ENCODE measurements at places on chromosomes 12 and 14.

DNA sequence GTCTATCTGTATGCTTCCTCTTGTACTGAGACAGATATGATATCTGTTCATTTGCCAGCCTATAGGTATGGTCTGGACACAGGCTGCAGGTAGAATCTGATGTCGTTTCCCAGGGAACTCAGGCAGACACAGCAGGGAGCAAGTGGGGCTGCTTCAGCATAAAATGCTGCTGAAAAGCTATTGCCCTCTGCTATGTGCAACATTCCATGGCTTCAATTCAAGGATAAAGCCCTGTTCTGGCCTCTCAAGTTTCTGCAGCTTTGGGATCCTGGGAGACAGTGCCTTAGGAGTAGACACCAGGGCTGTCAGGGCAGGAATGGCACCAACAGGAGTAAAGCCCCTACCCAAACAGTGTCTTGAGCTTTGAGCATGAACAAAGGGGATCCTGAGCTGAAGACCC lies 173.5 kb downstream of the SLC41A2 start:
- no peak for DNase-seq

DNA sequence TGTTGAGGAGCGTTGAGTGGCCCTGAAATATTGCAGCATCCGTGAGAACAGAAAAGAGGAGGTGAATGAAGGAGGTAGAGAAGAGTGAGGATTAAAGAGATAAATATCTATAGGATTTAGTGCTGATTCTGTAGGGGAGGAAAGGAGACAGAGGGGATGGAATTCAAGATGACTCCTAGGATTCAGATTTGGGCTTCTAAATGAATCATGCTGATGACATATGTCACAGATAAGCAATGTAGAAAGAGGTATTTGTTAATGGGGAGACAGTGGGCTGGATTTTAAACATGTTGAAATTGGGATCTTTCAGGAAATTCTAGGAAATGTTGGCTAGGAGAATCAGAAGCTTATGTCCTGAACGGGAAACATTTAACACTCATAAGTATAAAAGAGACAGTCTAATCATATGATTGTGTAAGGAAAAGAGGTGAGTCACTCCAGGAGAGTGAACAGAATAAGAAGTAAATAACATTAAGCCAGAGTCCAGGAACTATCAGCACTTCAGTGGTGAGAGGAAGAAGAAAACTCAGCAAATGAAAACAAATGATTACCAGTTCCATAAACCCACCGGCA lies 58.1 kb upstream of the DIO2 start:
- no peak for DNase-seq

GRCh38 chr14:23209651-23210423 lies 26.4 kb upstream of the SLC7A8 start:
- DNase-seq, result no peak

DNA sequence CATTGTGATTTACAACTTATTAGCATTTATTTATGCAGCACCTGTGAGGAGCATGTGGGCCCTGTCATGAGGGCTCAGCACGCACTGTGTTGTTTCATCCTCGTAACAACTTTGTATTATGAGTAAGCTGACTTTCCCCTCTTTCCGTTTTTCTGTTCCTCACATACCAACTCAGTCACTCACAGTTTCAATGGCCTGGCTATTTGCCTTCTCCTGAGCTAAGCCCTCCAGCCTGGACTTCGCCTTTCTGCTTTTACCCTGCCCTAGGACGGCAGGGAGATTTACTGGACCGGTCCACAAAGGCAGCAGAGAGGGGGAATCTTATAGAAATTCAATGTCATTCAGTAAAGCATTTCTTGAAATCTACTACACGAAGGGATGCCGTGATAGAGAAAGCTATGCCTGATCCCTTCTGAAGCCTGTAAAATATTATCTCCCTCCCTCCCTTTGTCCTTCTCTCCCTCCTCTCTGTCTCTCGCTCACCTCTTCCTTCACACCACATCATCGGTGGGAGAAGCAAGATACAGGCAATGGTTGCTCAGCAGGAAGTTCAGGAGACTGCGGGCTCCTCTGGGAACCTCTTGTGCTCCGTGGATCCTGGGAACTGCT lies 219.2 kb upstream of the TBX3 start:
- DNase-seq, result no peak

DNA sequence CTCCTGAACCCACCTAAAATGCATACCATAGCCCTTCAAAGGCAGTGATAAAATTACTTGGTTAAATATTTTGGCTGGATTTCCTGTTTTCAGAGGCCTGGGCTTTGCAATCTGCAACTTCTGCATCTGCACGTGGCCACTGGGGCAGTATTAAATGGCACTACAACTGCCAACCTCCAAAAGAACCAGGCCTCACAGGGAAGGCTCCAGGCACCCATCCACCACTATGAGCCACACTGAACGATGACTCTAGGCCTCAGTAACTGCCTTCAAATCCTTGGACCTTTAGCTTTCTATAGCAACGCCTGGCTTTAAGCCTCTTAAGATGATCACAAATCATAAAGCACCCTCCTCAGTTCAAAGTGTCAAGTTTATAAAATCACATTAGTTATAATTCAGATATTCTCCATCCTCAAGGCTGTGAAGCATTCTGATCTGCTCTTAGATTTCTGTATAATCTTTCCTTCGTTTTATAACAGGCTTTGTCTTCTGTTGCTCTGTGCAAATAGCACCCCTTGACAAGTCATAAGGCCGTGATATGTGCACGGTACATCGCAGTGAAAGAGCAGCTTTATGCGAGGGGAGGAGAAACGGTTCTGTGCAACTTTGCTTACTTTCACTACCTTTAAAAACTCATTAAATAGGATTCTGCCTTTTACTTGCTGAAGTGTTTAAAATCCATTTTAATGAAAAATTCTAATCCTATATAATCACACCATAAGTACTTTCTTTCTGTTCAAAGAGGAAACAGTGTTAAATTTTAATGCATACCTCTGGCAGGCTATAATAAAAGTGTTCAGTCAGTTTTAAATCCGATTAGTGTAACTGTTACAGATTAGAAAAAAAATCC lies 196.4 kb upstream of the G2E3 start:
- DNase-seq, result no peak

GRCh38 chr12:66279123-66279712 lies 23.1 kb upstream of the HELB start:
- DNase-seq, result peak; percentile 22

DNA sequence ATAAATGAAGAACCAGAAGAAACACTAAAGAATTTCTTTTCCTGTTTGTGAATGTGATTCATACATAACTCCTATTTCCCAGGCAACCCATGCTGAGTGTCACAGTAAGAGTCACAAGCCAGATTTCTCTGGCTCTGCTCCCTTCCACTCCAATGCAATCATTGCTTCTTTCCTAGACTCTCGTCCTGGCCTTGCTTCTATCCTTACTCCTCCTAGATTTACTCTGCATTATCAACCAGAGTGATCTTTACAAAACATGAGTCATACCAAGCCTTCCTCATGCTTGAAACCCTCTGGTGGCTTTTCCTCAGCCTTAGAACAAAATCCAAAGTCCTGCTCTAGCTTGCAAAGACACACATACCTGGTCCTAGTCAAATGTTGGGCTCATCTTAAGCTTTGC lies 13.3 kb downstream of the IL22 start:
- DNase-seq, result no peak

DNA sequence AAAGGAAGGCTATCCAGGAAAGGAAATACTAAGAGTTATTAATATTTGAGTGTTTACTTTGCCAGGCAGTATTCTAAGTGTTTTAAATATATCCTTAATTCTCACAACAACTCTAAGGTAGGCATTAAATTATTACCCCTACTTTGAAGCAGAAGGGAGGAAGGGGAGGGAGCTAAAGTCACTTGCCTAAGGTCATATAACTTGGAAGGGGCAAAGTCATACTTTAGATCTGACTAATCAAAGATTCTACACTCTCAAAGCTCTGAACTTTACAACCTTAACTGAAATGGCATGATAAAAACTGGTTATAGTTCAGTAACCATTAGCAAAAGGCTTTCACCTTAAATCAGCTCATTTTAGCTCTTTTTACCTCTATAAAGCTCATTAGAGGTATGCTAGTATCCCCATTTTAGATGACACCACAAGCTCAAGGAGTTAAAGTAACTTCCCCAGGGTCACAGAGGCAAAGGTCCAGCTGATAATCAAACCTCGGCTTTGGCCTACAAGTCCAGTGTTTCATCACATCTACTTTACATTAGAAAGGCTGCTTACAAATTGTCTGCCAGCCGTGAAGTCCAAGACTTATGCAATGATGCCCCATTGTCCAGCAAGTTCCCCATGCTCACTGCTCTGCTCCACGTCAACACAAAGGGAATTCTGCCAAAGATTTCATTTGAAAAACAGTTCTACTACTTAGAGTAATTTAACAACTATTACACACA lies 223.9 kb downstream of the MED13L start:
- no peak for DNase-seq

DNA sequence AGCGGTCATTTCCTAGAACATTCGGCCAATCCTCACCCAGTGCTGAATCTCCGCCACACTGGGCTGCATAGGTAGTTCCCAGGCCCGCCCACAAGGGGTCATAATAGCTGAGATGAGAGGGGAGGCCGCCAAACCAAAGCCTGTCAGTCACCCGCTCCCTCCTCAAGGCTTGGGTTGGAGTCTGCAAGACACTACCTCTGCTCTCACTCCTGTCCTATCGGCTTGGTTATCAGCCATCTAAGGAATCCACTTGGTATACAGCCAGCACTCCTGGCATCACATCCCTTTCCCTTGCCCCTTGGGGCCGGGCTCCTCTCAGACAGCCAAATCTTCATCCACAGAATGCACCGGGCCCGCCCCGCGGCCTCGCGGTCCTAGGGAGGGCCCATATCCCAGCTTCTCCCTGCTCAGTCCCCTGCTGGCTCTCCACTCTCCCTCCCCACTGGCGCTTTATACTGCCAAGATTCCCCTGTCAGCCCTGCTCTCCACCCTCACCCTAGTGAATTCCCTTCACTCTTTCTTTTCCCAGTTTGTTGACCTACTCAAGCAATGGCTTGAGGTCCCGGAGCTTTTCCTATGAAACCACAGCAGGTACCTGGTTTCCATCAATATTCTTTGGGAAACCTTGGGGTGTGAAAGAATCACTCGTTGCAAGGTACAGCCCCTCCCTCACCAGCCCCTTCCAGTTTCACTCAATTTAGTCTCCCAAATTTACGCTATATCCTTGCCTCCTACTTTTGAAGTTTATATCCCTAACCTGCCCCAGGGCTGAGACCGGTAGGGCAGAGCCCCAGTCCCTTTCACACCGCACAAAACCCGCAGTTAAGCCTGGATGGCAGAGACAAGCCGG lies 1.4 kb downstream of the IFFO1 start:
- DNase-seq, result peak; percentile 72

DNA sequence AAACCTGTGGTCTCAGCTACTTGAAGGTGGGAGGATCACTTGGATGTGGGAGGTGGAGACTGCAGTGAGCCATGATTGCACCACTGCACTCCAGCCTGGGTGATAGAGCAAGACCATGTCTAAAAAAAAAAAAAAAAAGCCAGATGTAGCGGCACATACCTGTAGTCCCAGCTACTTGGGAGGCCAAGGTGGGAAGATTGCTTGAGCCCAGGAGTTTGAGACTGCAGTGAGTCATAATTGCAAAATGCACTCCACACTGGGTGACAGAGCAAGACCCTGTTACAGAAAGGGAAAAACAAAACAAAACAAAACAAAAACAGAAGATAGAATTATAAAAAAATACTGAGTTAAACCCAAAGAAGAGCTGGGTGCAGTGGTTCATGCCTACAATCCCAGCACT lies 29.1 kb upstream of the APOF start:
- no peak for DNase-seq

GRCh38 chr12:89697296-89697695 lies 11.3 kb downstream of the ATP2B1 start:
- no peak for DNase-seq

DNA sequence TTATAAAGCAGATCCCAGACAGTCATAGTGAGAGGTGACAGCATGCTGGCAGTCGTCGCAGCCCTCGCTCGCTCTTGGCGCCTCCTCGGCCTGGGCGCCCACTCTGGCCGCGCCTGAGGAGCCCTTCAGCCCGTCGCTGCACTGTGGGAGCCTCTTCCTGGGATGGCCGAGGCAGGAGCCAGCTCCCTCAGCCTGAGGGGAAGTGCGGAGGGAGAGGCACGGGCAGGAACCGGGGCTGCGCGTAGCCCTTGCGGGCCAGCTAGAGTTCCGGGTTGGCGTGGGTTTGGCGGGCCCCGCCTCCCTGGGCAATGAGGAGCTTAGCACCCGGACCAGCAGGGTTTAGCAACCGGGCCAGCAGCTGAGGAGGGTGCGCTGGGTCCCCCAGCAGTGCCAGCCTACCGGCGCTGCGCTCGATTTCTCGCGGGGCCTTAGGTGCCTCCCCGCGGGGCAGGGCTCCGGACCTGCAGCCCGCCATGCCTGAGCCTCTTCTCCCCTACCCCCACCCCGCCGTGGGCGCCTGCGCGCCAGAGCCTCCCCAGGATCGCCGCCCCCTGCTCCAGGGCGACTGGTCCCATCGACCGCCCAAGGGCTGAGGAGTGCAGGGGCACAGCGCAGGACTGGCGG lies 451.2 kb upstream of the DCN start:
- no peak for DNase-seq

DNA sequence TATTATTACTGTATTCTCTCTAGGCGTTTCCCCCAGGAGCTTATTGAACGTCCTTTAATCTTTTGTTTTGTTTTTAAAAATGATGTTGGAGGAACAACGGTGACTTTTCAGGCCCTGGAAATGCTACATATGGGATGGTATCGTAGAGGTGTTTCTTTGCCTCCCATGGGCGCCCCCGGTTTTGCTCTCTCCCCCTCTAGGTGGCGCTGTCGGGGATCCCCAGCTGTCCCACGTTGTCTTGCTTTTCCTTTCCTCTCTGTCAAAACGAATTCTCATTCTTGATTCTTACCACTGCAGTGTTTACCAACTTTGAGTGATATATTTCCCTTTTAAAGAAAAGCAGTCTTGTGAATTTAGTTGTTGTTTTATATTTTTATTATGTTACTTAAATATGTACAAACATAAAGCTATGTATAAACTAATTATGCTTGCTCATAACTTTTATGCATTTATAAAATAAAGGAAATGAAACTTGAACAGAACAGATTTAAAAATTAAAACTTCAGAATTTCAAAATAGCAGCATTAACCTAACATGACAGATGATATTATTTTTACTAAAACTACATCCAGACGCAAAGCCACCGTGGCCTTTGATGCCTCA lies 171.9 kb downstream of the RGS6 start:
- DNase-seq, result peak; percentile 16

GRCh38 chr12:40331886-40332285 lies 107.1 kb downstream of the LRRK2 start:
- DNase-seq, result no peak

DNA sequence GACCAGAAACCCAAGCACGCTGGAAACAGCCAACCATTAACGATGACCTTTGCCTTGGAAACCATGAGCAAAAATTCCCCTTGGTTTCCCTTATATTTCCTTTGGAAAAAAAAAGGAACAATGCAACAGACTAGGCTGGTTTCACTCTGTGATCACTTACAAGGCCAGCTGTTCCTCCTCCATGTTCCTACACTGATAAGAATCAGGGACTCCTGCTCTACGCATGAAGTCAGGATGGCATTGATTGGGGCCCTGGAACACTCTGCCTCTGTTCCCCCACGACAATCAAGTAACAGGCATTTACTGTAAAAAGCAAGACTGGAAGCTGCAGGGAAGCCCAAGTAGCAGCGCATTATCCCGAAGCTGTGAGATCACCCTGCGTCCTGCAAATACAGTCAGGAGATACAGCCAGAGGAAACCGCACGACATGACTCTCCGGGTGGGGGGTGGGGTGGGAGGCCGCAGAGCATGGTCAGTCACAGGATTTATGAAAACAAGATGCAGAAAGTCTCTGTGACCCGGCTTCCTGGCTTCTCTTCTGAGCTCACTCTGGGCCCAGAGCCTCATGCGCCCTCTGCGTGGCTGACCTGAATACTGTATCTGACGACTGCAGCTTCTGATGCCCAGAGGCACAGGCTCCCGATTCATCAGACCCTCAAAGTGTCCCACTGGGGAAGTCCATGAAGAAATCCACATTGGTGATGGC lies 31.1 kb downstream of the SSH1 start:
- no peak for DNase-seq

GRCh38 chr14:65168840-65169239 lies 66.5 kb upstream of the MAX start:
- no peak for DNase-seq
